ENCODE measurements at places on chromosomes 1 and 21.

DNA sequence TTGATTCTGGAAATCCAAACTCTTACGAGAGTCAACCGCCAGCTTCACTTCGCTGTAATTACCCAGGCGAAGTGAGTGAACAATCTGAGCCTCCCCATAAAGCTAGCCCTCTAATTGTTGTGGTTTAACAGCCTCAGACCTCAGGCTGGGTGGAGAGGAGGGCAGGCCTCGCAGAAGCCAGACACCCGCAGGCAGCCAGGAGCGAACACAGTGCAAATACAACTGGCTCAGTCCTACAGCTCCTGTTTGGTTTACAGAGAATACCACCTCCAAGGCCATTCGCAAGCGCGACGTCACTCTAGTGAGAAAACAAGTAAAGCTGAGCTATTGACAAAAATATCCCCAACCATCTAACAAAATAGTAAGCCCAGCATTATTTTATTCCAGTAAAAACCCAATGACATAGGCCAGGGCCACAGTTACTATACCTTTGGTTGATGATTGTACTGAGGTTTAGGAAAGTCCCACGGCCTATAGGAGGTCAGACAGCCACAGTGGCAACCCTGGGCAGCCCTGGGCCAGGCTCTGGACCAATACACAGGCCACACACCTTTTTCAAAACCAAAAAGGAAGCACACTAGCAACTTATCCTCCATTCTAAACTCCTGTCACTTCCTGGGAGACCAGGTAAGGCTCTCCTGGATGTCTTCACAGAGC, 163.3 kb downstream of the ETS2 start:
- DNase-seq = no peak

DNA sequence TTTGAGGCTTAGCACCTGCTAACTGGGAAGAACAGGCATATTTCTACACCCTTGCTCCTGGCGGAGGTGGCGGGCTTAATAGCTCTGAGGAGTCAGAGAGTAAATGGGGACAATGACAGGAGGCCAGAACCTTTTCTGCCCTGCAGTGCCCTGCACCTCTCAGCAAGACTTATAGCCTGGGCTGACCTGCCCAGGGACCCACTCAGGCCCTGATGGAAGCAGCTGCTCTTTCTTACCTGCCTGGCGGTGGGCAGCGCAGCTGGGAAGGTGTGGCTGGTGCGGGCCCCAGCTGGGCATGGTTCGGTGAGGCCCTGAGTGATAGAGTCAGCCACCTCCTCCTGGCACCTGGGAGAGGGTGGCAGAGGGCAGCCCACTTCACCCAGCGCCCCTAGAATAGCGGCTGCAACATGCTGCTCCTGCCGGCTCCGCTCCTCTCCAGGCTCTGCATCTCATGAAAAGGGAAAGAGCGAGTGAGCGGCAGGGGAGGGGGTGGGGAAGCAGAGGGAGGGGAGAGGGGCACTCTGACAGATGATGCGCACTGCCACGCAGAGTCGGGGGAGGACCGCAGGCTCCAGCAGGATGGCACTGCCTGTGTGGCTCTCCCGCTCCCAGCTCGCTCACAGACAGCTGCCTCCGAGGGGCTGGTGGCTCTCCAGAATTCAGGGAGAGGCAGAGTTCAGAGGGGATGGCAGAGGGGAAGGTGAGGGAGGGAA, at the start of gene RGS8:
RGS8 (minus strand) TSS at position 472 of the 713 bp plus-strand sequence. CDS start 14,938 bp downstream, outside the sequence.
- no peak for DNase-seq

DNA sequence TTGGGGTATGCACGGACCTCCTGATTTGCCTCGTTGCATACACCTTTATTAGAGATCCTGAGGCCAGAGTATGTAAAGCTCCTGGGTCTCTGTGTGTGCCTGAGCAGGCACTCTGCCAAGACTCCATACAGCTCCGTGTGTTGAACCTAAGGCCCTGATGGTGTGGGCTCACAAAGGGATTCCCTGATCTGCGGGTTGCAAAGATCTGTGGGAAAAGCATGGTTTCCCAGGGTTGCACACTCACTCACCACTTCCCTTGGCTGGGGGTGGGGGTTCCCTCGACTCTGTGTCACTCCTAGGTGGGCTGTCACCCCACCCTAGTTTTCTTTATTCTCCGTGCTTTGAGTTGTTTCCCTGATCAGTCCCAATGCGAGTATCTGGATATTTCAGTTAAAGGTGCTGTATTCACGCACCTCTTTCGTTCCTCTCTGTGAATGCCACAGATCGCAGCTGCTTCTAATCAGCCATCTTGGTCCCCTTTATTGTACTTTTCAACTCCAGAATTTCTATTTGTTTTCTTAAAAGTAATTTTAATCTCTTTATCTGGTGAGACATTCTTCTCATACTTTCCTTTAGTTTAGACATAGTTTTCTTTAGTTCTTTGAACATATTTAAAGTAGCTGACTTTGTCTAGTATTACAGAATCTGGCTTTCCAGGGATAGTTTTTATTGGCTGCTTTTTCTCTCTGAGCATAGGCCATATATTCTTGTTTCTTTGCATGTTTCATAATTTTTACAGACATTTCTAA, 39.0 kb upstream of the F3 start:
- no peak for DNase-seq

GRCh38 chr1:202248861-202249260, 55.3 kb downstream of the LGR6 start:
- no peak for DNase-seq

DNA sequence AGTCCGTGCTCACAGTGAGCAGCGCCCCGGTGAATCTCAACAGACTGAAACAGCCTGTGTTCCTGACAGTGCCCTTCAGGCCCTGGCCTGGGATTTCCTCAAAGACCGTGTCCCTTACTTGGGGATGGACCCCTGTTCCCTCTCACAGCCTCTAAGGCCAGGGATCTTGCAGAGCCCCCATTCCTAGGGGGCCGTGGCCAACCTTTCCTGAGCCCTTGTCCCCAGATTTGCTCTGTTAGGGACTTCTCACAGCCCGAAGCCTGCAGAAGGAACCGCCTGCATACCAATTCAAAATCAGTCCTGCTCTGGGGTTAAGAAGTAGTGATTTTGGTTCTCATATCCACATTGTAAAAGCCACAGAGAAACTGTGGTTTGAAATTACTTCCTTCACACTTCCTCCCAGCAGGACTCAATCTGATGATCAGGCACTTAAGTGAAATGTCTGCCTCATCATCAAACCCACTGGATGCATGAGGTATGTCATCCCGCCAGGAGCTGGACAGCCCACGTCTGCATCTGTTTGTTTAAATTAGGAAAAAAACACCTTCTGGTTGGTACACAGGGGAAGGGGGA, 14.9 kb downstream of the ABCA4 start:
- no peak for DNase-seq

DNA sequence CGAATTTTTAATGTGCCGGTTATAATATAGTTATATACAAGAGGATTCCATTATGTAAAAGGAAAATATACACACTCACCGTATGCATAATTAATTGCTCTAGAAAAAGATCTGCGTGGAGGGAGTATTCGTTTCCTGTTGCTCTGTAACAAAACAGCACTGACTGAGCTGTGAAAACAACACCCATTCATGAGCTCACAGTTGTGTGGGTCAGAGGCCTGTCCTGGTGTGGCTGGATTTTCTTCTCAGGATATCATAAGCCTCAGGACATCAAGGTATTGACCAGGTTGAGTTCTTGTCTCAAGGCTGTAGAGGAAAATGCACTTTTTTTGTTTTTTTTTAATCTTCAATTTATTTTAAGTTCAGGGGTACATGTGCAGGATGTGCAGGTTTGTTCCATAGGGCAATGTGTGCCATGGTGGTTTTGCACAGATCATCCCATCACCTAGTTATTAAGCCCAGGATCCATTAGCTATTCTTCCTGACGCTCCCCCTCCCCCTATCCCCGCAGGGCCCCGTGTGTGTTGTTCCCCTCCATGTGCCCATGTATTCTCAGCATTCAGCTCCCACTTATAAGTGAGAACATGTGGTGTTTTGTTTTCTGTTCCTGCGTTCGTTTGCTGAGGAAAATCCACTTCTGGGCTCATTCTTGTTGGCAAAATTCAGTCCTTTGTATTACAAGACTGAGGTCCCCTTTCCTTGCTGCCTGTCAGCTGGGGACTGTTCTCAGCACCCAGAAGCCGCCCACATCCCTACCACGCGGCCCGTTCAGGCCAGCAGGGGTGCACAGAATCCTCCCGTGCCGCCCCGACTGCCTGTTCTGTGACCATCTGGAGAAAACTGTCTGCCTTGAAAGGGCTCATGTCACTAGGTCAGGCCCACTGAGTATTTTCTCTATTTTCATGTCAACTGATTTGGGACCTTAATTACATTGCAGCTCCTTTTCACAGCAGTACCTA, 87.4 kb upstream of the ERRFI1 start:
- DNase-seq = no peak

GRCh38 chr1:67815303-67816094, 17.8 kb downstream of the GNG12 start:
- DNase-seq = no peak

DNA sequence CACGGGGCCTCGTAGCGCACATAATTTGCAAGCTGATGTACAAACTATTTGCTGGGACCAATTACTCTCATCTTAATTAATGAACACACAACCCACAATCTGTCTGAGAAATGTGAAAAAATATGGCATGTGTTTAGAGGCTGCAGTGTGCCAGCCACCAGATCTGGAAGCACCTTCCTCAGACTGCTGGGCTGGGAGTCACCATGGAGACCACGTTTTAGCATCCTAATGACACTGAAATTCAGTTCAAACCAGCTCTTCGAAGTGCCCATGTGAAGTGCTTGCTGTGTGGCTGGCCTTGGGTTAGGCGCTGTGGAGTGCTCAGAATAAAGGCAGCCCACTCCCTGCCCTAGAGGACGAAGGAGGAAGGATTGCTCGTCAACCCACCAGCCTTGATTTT, 482.4 kb downstream of the OMA1 start:
- no peak for DNase-seq

DNA sequence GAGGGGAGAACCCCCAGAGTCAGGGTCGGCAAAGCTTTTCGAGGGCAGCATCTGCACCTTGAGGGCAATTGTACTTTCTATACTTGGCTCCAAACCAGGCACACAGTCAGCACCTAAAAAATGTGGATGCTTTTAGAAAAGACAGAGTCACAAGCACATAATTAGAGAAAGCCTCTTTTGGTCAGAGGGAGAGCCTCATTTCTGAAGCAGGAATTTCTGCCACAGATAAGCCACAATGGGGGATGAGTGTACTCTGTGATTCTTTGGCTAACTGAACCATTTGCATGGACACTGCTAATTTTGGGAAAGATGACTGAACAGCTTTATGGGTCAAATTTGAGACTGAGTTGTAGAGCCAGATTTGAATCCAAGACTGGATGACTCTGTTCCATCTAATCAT, 635.7 kb downstream of the KIF26B start:
- DNase-seq = no peak

GRCh38 chr1:224718470-224719053, 102.4 kb downstream of the CNIH3 start:
- no peak for DNase-seq

- peak; percentile 29 for DNase-seq
Observed at GRCh38 chr1:11804666-11805421, 920 bp downstream of the MTHFR start.

DNA sequence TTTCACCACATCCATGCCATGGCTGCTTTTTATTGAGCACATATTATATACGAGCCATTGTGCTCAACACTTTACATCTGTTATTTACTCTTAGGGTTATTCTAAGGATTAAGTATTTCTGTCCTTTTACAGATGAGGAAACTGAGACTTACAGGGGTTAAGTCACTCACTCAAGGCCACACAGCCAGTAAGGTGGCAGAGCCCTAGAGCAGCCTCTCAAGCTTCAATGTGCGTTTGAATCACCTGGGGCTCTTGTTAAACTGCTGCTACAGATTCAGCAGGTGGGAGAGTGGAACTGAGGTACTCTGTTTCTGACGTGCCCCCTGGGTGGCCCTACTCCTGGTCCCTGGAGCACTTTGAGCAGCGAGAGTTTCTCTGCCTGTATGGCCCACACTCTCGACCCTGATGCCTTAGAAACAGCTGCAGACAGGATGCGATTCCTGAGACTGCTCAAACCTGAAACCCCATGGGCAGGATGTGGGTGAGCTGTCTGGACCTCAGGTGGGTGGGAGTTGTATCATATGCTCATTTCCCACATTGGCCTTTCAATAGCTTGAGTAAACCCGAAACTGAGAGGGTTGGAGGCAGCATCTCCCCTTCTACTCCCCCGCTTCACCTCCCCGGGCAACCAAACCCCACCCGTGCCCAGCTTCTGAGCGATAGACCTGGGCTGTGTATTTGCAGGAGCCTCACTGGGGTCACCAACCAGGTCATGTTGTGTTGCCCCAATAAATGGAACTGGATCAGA, 59.3 kb downstream of the MAN1C1 start:
- DNase-seq = peak; percentile 58

DNA sequence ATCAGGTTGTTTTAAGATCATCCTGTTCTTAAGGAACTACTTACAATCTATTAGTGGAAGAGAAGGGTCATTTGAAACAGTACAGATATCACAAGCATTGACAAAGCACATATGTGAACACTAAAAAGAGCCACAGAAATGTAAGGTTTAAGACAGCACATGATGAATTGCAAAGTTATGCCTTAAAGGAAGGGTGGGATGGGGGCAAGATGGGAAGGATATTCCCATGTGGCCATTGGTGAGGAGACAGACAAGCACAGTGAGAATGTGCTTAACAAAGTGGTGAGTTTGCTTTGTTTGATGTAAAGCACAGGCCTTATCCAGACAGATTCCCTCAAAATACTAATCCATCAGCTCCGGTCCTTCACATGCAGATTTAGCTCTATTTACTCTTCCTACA, 151.6 kb upstream of the IVNS1ABP start:
- no peak for DNase-seq

GRCh38 chr21:21668198-21668597, 670.0 kb downstream of the NCAM2 start:
- DNase-seq = no peak

- no peak for DNase-seq
Observed at GRCh38 chr1:26598890-26599289, 69.3 kb downstream of the RPS6KA1 start.

GRCh38 chr1:43530483-43531106, at the start of gene PTPRF:
Gene PTPRF (plus strand): TSS chr1:43530883. CDS start chr1:43545076, 14,193 bp downstream.
- DNase-seq = peak; percentile 8

GRCh38 chr1:233707153-233707879, 93.4 kb downstream of the KCNK1 start:
- DNase-seq = no peak

DNA sequence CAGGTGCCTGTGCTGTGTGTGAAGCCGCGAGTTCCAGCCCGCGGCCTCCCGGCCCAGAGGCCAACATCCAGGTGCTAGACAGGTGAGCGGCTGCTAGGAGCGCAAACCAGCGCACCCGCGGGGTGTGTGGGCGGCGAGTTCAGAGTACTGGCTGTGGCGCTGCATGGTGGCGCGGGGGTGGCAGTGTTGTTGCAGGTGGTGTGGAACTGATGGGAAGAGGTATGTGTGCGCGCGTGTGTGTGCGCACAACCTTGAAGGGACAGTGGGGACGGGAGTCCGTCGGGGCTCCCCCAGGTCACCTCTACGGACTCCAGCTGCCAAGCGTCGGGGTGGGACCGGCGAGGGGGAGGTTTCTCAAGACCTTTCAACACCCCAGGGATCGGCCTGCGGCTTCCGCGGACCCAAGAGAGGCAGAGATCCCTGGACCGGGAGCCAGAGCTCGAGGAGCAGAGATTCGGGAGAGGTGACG, 433 bp upstream of the DMBX1 start:
- DNase-seq = peak; percentile 22

All from activated CD4-positive, alpha-beta T cell treated with anti-CD3 and anti-CD28 coated beads, Interleukin-2, amount 50 U/mL, for 1 hour (primary cell).